ENCODE measurements at places on chromosomes 6 and 20.

GRCh38 chr6:56902641-56903464 lies 52.1 kb upstream of the BEND6 start:
- DNase-seq: peak; percentile 19

DNA sequence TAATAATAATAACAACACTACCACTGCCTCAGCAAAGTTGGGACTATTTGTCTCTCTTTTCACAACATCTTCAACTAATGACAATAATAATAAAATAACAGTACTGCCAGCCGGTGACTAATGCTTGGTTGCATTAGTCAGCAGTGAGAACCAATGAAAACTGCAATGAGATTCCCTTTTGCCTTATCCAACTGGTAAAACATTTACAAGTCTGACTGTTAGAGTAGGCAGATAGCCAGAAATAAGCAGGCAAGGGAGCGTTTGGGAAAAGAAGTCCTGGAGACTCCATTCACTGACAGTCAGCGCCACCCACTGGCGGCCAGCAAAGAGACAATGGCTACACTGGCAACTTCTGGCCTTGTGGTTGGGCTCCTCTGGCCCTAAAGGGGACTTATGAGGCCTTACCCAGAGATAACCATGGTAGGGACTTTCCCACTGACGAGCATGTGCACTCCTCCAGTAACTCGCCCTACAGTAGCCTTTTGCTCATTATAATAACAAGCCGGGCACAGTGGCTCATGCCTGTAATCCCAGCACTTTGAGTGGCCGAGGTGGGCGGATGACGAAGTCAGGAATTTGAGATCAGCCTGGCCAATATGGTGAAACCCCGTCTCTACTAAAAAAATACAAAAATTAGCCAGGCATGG lies 3.4 kb upstream of the NSFL1C start:
- DNase-seq: peak; percentile 60

DNA sequence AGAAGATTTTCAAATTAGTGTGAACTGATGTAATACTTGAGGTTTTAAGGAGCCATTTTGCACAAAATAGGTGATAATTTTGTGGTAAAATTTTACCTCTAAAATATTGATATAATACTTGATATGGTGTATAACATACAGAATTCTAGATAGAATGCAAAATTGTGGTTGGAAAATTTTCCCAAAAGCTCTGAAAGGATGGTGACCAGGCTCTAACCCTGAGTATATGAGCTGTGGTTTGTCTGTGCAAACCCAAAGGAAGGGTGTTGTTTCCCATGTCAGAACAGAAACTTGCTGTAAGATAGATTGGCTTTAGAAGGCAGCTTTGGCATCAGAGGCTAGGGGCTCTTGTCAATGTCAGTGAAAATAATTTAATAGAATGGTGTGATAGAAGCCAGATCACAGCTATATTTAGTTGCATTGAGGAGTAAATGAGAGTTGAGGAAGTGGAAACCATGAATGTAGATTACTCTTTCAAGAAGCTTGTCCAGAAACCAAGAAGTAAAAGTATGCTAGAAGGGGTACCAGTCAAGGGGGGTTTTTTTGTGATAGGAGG lies 257.7 kb downstream of the FARS2 start:
- DNase-seq: no peak

GRCh38 chr6:44185953-44186634 lies 27.5 kb downstream of the CAPN11 start:
- DNase-seq: no peak

DNA sequence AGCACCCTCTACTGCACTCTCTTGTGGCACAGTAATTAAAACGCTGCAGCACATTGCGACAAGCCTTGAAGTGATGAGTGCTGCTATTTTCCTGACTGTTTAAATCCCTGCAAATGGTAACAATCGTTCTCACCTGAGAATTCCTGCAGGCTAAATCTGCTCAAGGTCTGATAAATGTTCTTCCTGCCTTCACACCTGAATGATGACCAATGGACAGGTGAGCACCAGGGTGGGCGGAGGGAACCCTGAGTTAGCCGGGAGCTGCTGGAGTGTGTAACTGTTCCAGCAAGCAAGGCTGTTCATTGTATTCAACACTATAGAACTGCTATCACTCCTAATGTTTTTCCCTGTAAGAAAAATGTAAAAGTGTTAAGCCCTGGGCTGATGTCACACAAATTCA lies 4.0 kb downstream of the DACT2 start:
- no peak for DNase-seq

GRCh38 chr6:166435574-166435973 lies 52.8 kb upstream of the MPC1 start:
- DNase-seq: no peak

DNA sequence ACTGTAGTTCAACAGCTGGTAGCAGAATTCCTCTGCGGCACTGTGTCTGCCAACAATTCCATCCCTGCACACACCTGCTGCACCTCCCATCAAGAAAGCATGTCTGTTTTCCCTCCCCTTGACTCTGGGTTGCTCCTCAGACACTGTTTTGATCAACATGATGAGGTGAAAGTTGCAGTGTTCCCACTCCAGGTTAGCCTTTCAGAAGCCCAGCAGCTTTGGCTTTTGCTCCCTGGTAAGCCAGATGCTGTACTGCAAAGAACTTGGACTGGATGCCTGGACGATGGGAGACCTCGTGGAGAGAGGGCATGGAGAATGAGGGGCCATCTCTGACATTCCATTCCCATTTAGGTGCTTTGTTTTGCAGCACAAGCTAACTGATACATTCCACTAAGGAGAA lies 79.1 kb upstream of the MAFB start:
- DNase-seq: no peak

GRCh38 chr20:63829945-63830835 lies 874 bp downstream of the ZBTB46 start:
- DNase-seq: no peak

DNA sequence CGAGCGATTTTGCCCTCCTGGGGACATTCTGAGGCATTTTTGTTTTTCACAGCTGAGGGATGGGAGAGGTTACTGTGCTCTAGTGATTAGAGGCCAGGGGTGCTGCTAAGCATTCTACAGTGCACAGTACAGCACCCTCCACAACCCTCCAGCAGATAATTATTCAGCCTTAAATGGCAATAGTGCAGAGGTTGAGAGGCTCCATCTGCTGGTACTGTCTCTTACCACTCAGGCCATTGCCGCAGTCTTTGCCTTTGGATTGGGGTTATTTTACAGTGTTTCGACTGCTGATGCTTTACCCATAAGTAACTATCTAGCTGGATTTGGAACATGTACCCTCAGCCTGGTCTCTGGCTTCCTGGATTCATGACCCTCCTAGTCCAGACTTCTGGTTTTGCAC lies 705.3 kb downstream of the KIF16B start:
- DNase-seq: no peak

GRCh38 chr6:163423696-163424095 lies 9.2 kb downstream of the QKI start:
- DNase-seq: no peak

DNA sequence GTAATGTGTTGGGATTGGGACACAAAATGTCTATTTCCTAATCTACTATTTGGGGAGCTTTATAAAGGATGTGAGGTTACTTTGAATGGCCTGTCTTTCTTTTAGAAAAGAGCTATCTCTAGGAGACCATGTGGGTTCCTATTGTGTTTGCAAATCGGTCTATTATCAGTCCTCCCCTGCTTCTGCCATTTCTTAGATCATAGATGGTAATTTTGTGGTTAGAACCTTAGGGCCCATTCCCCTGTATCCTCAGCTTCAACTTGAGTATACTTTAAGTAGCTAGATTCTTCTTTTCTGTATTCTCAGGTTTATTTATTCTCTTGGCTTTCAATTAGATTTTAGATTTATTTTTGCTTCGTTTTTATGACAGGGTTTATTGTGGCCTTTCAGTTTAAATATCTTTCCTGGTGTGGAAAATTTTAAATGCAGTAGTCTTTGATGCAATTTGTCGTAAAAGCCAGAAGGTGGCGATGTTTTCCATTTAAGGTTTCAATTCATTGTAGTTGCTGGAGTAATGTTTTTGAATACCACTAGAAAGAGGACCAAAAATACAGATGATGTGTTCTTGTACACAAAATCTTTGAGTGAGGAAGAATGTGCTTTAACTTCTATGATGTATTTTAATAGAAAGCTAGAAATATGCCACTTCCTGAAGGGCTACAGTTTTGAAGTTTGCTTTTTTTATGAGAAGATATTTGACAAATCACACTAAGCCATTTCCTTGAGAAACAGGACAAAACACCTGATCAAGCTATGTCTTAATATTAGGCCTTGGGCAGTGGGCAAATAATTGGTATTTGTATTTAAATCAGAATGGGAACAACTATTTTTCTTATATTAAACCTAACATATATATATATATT lies 20.3 kb downstream of the TBPL1 start:
- peak; percentile 55 for DNase-seq

- no peak for DNase-seq
These were observed 68.8 kb downstream of the GJA1 start for GRCh38 chr6:121504227-121504626.

- no peak for DNase-seq
These were observed 57.8 kb downstream of the PPP1R3G start for GRCh38 chr6:5142915-5143314.

- no peak for DNase-seq
These were observed 38.6 kb upstream of the GGTLC1 start for GRCh38 chr20:24027229-24027628.

DNA sequence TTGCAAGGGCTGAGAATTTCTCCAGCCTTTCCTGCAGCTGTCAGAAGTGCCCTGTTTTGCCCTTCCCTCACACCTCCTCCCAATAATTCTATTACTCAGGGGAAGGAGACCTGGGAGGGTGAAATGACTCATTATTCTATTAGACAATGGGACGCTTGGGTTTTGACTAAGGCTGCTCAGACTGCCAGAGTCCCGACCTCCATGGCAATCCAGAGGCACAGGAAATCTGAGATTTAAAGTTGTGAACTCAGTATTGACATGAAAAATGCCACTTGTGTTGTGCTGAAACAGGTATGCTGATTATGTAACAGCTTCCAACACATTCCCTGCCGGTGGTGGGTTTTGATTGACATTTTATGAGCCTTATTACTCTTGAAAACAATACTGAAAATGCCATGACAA lies 625.9 kb upstream of the FLRT3 start:
- DNase-seq: no peak

DNA sequence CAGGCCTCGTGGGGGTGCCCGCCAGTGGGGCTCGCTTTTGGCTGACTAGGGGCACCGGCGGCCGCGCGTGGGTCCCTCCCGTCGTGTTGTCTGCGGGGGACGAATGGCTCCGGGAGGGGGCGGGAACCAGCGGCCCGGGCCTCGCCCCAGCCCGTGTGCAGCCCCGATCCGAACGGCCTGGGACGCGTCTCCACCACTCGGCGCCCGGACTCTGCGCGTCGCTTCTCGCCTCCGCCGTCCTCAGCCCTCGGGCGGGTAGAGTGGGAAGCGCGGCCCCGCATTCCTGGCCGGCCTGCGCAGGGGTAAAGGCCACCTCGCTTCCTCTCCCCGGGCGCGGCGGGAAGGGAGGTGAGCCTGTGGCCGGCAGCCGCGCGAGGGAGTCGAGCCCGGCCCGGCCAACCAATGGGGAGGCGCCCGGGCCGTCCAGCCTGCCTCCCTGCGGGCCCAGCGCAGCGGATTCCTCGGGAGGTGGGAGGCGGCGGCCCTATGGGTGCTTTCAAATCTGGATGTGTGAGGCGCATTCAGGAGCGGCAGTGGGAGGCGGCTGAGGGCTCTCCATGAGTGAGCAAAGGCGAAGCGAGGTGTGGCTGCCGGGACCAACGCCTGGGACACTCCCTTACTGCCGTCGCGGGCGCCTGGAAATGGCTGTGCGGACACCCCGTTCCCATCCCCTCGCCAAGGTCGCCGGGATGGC lies 1.1 kb upstream of the ZBTB46 start:
- DNase-seq: no peak

DNA sequence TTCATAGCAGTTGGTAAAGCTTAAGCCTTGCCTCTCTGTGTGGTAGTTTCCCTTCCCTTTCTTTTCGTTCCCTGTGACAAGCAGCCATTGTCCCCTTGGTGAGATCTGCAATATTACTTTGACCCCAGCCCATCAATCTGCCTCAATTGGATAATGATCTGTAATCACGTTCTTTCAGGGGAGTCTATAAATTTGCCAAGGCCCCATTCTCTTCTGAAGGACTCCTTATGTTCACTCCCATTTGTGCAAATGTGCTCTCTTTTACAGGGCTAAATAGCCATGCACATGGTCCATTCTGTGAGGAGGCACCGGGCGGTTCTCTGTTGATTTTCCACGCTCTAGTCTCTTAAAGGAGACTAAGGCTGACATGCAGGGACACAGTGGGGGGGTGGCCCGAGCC lies 660.4 kb upstream of the SLC35B3 start:
- DNase-seq: peak; percentile 13

- DNase-seq: no peak
These were observed 258.0 kb downstream of the PHACTR1 start for GRCh38 chr6:12974551-12974950.

GRCh38 chr6:15961635-15962448 lies 167.0 kb upstream of the MYLIP start:
- no peak for DNase-seq

DNA sequence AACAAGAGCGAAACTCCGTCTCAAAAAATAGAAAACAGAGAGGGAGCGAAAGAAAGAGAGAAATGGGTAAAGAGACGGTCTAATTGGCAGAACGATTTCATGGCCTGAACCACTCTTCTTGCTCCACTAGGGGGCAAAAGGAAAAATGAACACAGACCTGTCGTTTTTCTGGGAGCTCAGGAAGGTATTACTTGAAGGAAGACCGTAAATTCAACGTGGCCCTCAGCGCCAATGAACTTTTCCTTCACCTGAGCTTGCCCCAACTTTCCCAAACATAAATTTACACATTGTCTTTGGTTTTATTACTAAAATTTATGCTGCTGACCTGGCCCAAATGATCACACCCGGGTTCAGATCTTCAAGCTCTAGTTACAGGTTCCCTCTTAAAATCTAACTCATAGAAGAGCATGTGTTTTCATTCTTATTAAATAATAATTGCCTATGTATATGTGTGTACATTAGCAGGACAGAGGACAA lies 67.3 kb downstream of the ATP9A start:
- DNase-seq: no peak

DNA sequence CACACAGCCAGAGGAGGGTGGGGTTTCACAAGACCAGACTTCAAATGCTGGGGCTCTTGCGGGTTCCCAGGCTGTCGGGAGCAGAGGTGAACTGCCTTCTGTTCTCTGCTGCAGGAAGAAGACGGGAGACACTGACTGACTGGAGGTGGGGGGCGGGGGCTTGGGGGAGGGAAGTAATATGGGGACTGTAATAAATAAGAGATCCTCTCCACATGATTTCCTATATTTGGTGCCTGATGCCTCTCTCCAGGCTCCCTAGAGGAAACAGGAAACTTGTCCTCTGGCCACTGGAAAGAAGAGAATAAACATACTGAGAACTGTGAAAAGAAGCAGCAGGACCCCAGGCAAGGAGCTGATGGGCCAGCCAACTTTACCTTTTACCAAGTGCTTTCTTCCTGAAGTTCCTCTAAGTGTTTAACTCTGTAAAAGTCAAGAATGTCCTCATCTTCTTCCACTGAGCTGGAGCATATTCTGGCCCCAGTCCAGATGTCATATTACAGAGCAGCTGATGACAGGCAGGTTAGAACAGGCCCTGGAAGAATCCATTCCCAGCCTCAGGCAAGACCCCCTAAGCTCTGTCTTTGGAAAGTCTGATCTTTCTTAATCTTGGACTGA lies 33.2 kb upstream of the ADGRF5 start:
- DNase-seq: no peak
